ENCODE measurements at places on chromosomes 5 and 9. TPM values are rescaled to one million over a fixed set of nuclear protein-coding genes. Genes with fewer than 3 reads are reported as not detected.

Gene RETREG1
- 31.0 TPM for total RNA-seq

- no peak overlapping the region for H3K4me3 ChIP-seq
- no peak for DNase-seq
- no peaks in the 10 kb centered on the region for H3K36me3 ChIP-seq
- peaks cover 7% of the 10 kb centered on the region for H3K27me3 ChIP-seq
- no peak overlapping the region for H3K27ac ChIP-seq
These were observed 51.2 kb upstream of the ZNF366 start for GRCh38 chr5:72558383-72558782.

- no peak overlapping the region for H3K27ac ChIP-seq
- H3K36me3 ChIP-seq: no peaks in the 10 kb centered on the region
- H3K27me3 ChIP-seq: no peaks in the 10 kb centered on the region
- no peaks in the 10 kb centered on the region for H3K4me1 ChIP-seq
- no peak for DNase-seq
These were observed 908.6 kb upstream of the EDIL3 start for GRCh38 chr5:85293145-85293785.

DNA sequence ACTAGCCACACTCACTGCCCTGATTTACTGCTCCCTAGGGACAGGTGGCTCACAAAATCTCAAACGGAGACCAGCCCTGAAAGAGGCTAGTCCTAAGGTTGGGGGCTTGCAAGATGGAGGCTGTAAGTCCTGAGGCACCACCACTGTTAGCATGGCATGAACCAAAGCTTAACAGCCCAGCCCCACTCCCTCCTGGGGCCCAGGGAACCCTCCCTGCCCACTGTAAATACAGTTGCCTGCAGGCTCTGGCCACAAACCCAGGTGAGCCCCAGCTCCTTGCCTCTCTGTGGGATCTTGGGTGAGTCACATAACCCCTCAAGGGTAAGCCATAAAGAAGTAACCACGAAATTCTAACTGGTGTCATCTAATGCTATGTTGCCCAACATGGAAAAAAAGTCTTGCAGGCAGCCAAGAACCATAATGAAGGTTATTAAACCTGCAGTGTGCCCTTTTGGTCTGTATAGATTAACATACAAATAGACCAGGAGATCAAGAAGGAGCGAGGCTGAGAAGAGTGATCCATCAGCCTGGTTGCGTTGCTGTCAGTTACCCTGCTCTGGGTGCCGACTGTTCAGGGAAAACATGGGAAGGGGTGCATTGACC, 1.7 kb upstream of the POMT1 start:
- H3K27ac ChIP-seq: peak overlapping the region; percentile 79
- peaks cover 22% of the 10 kb centered on the region for H3K36me3 ChIP-seq
- H3K27me3 ChIP-seq: no peaks in the 10 kb centered on the region

DNA sequence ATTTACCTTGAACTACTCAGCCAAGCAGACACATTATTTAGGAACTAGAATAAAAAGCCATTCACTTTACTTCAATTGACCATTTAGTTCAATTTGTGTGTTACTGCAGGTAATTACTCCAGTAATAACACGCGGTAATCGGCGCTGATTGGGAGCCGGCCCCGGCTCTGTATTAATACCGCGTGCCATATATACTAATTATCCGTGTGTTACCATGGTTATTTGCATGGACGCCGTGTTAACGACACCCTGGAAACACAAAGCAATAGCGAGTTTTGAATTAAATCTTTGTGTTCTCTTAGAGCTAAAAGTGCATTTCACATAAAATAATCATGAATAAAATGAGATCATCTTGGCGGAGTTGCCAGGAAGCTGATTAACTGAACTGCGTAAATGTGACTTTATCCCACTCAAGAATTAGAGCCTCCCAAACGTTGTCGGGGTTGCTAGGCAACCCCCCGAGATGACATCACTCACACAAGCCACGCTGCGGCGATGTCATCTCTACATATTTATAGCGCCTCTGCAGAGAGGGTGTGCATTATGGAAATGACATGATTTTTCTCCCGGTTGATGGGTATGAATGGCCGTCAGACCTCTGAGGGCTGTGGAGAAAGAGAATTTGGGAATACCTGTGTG, 41.4 kb upstream of the RNU6ATAC start:
- no peak for DNase-seq
- H3K27ac ChIP-seq: no peak overlapping the region
- peaks cover 3% of the 10 kb centered on the region for H3K27me3 ChIP-seq
- H3K4me1 ChIP-seq: no peaks in the 10 kb centered on the region
- H3K4me3 ChIP-seq: no peak overlapping the region

Gene CNTFR
- total RNA-seq: not detected

Gene NUTM2G
- total RNA-seq: not detected

Gene PTGES
- total RNA-seq: not detected

DNA sequence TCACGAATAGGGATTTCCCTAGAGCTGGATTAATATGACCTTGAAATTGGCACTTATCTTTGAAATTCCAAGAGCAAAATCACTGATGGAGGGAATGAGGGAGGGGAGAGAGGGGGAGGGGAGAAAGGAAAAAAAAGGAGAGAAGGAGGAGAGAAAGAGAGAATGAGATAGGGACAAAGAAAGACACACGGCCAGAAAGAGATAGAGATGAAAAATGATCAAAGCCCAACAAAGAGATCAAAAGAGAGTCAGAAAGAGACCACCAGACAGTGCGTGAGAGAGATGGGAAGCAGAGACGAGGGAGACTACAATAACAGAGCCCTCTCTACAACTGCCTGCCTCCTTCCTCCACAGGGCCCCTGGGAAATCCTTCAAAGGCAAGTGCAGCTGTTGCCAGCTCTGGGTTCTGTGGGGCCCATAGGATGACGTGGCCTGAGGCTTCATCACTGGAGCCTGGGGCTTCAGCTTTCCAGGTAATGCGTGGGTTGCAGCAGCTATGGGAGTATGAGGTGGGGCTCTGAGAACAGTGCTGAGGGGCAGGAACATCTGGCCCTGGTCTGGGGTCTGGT, 58.3 kb upstream of the SHB start:
- no peak for DNase-seq
- H3K27ac ChIP-seq: no peak overlapping the region
- H3K36me3 ChIP-seq: no peaks in the 10 kb centered on the region
- H3K4me1 ChIP-seq: no peaks in the 10 kb centered on the region
- H3K27me3 ChIP-seq: peaks cover 2% of the 10 kb centered on the region

DNA sequence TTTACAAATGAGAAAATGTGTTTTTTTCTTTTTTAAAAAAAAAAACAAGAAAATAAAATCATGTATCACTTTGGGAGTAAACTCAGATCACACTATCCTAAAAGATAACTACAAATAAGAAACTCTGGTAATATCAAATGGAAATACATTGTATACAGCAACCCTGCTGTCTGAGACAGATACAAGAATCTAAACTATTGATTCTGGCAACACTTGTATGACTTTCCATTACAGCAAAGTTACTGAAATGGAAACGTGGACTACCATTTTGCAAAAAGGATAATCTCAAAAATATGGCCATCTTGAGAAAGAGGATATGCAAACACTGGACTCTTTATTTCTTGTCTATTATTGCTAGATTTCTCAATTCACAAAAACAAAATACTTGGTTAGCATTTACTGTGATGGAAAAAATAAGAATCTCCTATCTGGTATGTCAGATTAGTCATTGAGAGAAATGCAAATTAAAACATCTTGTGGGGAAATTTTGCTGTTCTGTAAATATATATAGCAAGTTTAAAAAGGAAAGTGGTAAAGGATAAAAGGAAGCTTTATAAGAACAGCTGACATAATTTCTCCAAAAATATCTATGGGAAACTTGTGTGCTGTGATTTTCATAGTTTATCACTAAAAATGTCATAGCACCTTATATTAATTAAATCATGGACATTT, 112.9 kb upstream of the FER start:
- peaks cover 2% of the 10 kb centered on the region for H3K27me3 ChIP-seq
- no peak overlapping the region for H3K4me3 ChIP-seq
- no peak for DNase-seq
- no peaks in the 10 kb centered on the region for H3K4me1 ChIP-seq
- no peaks in the 10 kb centered on the region for H3K36me3 ChIP-seq

Gene AHRR
- 4.5 TPM for total RNA-seq

Gene PLAC8L1
- 0.67 TPM for total RNA-seq

Gene AGXT2
- not detected for total RNA-seq
